Adrenal gland (tissue), 19 donors: ENCODE measurements at places on chromosomes 4 and X. TPM values are rescaled to one million over a fixed set of nuclear protein-coding genes. Genes with fewer than 3 reads are reported as not detected.

PWWP3B gene
- 6.8 TPM for total RNA-seq

H2BW2 gene
- total RNA-seq: not detected

PHOX2B gene
- not detected for total RNA-seq

GIMD1 gene
- total RNA-seq: not detected

CLDN2 gene
- total RNA-seq: 6.9 TPM

CTAG1B gene
- total RNA-seq: not detected

PNMA6F gene
- total RNA-seq: 0.54 TPM

P2RY8 gene
- 12.0 TPM for total RNA-seq

SMIM10 gene
- 11.9 TPM for total RNA-seq

SOWAHB gene
- total RNA-seq: 0.29 TPM

GPRIN3 gene
- total RNA-seq: 1.1 TPM

NAP1L2 gene
- total RNA-seq: 5.1 TPM

ARHGAP36 gene
- total RNA-seq: 0.12 TPM

NOP14 gene
- 31.3 TPM for total RNA-seq

BMPR1B gene
- total RNA-seq: 7.0 TPM

DNA sequence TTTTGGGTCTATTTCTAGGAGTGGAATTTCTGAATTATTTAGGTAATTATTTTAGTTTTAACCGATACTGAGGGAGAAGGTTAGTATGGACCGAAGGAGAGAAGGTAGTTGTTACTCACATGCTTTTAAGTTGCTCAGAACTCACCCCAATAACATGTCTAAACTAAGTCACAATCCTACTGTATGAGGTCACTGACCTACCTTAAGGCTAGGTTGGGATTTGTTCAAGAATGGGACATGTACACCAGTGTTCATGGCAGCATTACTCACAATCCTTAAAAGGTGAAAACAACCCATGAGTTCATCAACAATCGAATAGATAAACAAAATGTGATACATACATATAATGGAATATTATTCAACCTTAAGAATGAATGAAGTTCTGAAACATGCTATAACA, 90.5 kb downstream of the MSN start:
- DNase-seq: no peak

- no peak for DNase-seq
Measured at GRCh38 chr4:87067124-87067885, 132.5 kb downstream of the AFF1 start.

- no peak for DNase-seq
Measured at GRCh38 chr4:152290366-152290921, 245.4 kb downstream of the FBXW7 start.

DNA sequence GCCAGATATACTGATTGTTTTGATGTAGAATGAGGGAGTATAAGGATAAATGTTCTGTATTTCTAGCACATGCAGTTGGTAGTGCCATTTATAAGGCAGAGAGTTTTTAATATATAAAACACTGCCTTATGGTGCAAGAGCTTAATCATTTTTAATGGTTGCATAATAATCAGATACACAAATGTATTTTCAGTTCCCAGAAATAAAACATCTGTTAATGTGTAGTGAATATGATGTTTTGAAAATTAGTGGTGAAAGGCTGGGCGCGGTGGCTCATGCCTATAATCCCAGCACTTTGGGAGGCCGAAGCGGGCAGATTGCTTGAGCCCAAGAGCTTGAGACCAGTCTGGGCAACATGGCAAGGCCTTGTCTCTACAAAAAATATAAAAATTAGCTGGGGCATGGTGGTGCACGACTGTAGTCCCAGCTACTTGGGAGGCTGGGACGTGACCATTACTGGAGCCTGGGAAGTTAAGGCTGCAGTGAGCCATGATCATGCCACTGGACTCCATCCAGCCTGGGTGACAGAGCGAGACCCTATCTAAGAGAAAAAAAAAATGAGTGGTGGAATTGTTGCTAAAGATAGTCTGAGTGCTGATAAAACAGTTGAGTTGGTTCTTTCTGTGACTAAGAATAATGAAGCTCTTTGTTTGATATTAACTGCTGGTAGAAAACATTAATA, 29.3 kb downstream of the CLCN3 start:
- DNase-seq: peak; percentile 46

DNA sequence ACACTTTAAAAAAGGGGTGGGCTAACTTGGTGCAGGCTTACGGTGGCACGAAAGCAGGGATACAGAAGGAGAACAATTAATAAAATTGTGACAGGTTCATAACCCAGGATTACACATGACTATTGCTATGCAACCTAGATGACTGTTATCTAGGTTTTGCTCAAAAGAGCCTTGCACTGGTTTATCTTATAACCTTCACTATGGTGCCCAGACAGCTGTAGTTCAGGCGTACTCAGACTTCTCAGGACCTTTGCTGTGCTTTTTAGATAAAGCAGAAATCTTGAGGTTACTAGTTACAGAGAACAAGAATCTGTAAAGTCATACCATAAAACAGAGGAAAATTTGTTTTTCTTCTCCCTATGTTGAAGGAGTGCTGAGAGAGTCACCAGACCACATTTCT, 44.4 kb downstream of the UGT2A3 start:
- no peak for DNase-seq

DNA sequence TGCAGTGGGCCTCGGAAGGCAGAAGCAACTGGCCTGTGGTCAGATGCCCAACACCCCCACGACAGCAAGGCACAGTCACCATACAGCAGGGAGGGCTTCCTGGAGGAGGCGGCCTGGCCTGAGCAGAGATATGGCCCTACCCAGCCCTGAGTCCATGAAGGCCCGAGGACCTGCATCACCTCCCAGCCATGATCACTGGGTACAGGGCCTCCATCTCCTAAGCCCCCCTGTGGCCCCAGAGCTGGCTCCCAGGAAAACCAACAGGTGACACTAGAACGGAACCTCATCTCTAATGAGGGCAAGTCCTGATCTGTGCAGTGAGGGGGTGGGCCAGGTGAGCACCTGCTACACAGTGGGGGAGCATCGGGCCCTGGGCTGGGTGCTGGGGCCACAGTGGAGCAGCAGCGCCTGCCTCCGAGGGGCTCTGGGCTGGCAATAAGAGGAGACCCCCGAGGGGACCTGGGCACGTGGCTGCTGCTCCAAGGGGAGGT, 26.2 kb upstream of the MXD4 start:
- DNase-seq: no peak

DNA sequence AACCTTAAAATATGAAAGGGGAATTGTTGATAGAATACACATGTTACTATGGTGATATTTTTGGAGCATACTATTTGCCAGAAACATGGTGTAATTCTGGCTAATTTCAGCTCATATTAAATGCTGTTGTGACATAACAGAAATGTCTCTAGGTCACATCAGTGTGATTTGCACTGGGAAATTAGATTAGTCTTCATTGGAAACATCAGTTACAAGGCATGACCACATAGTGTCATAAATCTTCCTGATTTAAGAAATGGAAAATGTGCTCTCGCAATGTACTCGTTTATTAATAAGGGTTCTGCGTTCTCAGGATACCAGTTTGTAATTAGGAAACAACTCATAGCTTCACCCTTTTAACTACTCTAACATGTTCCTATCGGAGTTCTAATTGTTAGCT, 72.9 kb upstream of the GYPA start:
- DNase-seq: no peak

DNA sequence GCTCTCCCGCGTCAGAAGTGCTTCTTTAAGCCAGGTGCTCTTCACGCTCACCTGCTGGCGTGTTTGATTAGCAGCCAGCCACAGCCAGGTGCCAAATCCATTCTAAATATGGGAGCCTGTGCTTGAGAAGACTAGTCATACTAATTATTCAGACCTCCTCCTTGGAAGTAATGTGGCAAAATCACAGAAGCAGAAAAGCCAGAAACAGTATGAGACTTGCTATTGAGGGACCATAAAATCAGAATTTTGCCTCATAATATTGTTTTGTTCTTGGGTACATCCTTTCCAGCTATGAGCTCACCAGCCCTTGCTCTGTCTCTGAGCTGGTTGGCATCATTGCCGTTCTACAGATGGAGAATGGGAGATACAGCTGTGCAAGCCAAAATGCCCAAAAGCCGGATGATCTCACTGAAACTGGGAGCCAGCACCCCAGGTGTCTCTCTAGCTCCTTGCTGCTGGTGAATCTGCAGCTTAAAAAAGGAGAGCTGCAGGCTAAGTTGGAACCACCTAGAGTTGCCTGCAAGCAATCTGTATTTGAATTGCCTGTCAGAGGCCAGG, 205.4 kb downstream of the SHROOM3 start:
- DNase-seq: no peak

- DNase-seq: no peak
Measured at GRCh38 chr4:98822144-98822543, 106.8 kb downstream of the EIF4E start.

- no peak for DNase-seq
Measured at GRCh38 chrX:6266041-6266440, 37.4 kb upstream of the NLGN4X start.

- DNase-seq: no peak
Measured at GRCh38 chrX:20354505-20354904, 87.8 kb upstream of the RPS6KA3 start.

- DNase-seq: no peak
Measured at GRCh38 chr4:140689623-140690022, 66.6 kb downstream of the TBC1D9 start.

DNA sequence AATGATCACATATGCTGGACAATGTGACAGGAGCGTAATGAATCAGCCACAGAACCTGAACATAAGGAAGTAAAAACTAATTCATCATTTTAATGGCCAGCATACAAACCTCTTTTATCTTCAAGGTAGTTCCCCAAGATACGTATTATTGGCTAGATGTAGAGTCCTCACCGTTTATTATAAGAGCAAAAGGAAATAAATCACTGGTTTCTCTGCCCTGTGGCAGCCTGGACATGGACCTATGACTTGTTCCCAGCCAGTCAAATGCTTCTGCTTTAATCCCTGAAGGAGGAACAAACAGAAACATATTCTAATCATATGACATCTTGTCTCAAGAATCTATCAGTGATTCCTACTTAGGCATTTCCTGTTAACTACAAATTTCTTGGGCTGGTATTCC, 86.8 kb upstream of the FAM241A start:
- no peak for DNase-seq

DNA sequence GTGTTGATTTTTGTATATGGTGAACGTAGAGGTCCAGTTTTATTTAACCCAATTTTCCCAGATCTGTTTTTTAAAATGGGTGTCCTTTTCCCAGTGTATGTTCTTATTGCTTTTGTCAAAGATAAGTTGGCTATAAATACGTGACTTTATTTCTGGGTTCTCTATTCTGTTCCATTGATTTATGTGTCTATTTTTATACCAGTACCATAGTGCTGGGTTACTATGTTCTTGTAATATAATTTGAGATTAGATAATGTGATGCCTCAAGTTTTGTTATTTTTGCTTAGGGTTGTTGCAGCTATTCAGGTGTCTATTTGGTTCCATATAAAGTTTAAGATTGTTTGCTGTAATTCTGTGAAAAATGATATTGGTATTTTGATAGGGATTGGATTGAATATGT, 749.1 kb upstream of the GRIA3 start:
- no peak for DNase-seq

GRCh38 chrX:22746081-22746480, 253.7 kb upstream of the DDX53 start:
- DNase-seq: no peak

DNA sequence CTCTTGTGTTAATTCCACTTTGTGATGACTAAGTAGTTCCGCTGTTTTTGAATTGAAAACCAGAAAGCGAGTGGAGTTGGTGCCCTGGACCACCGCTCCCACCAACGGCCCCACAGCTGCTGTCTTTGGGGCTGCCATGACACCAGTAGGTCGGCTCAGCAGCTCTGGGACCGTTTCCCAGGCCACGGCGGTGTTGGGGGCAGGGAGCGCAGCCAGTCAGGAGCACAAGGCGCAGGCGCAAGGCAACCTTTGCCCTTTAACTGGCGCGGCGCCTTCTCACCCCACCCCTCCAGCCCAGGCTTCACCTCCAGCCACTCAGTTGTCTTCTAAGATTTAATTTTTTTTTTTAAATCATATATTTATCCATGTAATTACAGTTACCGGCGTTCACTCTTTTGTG, at the start of gene GK2:
Gene GK2 (minus strand): TSS at position 166 of the 400 bp plus-strand sequence. CDS start 28 bp downstream, at position 138.
- DNase-seq: no peak

DNA sequence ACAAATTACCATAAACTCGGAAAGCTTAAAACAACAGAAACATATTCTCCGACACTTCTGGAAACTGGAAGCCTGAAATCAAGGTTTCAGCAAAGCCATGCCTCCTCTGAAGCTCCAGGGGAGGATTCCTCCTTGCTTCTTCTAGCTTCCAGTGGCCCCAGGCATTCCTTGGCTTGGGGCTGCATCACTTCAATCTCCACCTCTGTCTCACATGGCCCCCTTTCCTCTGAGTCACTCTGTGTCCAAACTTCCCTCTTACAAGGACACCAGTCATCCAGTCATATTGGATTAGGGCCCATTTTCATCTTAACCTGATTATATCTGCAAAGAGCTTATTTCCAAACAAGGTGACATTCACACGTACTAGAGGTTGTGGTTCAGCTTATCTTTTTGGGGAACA, 17.3 kb downstream of the PARM1 start:
- DNase-seq: no peak

GRCh38 chr4:115028682-115029410, 84.6 kb downstream of the NDST4 start:
- no peak for DNase-seq

- DNase-seq: no peak
Measured at GRCh38 chr4:77849278-77849965, 13.2 kb upstream of the MRPL1 start.

- peak; percentile 70 for DNase-seq
Measured at GRCh38 chr4:183398298-183399125, 45.9 kb upstream of the CDKN2AIP start.

DNA sequence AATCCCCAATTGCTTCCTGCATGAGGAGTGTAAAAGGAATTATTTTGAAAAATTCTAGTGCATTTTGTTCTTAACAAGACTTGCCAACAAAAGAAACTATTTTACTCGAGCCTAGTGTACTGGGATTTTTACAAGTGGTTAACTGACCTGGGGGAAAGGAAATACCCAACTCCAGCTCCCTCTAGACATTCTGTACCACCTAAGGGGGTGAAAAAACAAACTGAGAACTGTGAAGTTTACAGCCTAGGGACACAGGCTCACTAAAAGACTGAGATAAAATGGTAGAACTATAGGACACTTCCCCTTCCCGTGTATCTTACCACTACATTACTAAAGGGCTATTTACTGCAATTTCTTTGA, 2.6 kb upstream of the ADH5 start:
- DNase-seq: no peak

DNA sequence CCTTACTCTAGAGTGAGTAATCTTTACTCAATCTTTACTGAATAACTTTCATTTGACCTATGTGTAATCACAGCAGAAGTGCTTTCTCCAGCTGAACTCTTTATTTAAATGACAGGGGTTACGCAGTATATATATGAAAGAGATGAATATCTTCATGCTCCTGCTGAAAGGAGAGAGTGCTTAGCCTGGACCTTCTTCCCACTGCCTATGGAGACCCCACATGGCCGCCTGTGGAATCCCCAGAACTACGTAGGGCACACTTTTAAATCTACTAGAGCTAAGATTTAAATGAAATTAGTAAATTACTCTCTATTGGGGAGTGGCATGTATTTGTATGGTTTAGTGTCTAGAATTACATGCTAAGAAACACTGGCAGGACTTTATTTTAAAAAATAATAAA, 391.2 kb downstream of the ANKRD50 start:
- DNase-seq: no peak

GRCh38 chr4:73593631-73594241, 26.5 kb downstream of the RASSF6 start:
- no peak for DNase-seq

GRCh38 chrX:1486749-1487361, 34.1 kb upstream of the ASMTL start:
- peak; percentile 46 for DNase-seq
